Tibial nerve (tissue), 4 donors: ENCODE measurements at places on chromosomes 7 and 10. TPM values are rescaled to one million over a fixed set of nuclear protein-coding genes. Genes with fewer than 3 reads are reported as not detected.

- no peak for DNase-seq
- H3K4me3 ChIP-seq = no peak overlapping the region
- H3K27me3 ChIP-seq = no peaks in the 10 kb centered on the region
- H3K4me1 ChIP-seq = no peaks in the 10 kb centered on the region
These were observed 5.7 kb downstream of the GRID2IP start for GRCh38 chr7:6545398-6546126.

DNA sequence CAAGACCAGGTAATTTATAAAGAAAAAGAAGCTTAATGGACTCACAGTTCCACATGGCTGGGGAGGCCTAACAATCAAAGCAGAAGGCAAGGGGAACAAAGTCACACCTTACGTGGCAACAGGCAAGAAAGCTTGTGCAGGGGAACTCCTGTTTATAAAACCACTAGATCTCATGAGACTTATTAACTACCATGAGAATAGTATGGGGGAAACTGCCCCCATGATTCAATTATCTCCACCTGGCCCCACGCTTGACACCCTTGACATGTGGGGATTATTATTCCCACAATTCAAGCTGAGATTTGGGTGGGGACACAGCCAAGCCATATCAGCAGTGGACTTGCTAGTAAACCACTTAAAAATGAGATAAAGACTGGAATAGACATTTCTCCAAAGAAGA is 451.7 kb downstream of the DNAJB9 start:
- no peaks in the 10 kb centered on the region for H3K36me3 ChIP-seq
- no peaks in the 10 kb centered on the region for H3K27me3 ChIP-seq
- H3K4me3 ChIP-seq = no peak overlapping the region
- DNase-seq = no peak

GRCh38 chr10:5654218-5654755 is 12.1 kb downstream of the ASB13 start:
- H3K27me3 ChIP-seq = no peaks in the 10 kb centered on the region
- no peak overlapping the region for H3K27ac ChIP-seq
- no peak for DNase-seq
- no peak overlapping the region for H3K4me3 ChIP-seq
- peaks cover 30% of the 10 kb centered on the region for H3K4me1 ChIP-seq
- peaks cover 8% of the 10 kb centered on the region for H3K36me3 ChIP-seq

DNA sequence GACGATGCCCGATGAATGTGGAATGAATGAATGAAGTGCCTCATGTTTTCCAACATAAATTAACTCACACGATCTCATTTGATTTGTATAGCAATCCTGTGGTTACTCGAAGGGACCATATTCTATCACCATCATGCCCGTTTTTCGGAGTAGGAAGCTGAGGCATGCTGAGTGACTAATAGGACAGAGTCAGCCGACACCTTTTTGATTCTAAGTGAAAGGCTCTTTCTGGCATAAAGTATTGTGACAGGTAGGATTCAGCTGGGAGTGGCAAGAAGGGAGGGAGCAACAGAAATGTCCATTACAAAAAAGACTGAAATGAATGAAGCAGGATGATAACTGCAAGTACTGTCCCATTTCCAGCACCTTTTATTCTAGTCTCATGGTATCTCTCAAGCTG is 55.7 kb downstream of the KLRG2 start:
- H3K27ac ChIP-seq = no peak overlapping the region
- DNase-seq = no peak
- H3K4me1 ChIP-seq = no peaks in the 10 kb centered on the region
- H3K27me3 ChIP-seq = no peaks in the 10 kb centered on the region

DNA sequence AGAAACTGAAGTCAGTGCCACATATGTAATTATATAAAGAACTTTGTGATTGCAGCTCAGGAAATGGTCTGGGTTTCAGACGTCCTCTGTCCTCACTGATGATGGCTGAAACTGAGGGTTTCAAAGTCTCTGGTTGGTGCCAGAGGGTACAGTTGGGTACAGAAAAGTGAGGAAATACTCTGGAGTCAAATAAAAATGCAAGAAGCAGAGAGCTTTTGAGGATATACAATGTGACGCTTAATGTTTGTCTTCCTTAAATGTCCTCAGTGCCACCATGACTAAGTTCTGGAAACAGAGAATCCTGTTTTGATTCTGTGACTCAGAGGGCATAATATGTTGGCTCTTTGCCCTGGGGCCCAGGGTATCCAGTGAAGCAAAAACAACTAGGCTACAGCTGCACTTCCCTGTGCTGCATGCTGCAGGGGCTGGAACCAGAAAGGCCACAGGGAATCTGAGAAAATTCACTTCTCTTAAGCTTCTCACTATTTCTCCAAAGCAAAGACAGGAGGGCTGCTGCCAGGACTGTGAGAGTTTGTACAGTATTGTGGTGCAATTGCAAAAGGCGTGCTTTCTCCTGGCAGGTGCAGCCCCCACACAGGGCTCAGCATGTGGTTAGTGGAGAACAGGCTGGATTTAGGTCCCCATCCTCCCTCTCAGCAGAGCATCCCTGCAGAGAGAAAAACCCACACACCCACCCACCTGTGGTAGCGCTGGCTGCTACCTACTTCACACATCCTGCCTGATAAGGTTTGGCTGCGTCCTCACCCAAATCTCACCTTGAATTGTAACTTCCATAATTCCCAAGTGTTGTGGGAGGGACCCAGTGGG is 169.5 kb upstream of the SVIL start:
- no peak overlapping the region for H3K27ac ChIP-seq
- H3K27me3 ChIP-seq = no peaks in the 10 kb centered on the region
- no peaks in the 10 kb centered on the region for H3K36me3 ChIP-seq

DNA sequence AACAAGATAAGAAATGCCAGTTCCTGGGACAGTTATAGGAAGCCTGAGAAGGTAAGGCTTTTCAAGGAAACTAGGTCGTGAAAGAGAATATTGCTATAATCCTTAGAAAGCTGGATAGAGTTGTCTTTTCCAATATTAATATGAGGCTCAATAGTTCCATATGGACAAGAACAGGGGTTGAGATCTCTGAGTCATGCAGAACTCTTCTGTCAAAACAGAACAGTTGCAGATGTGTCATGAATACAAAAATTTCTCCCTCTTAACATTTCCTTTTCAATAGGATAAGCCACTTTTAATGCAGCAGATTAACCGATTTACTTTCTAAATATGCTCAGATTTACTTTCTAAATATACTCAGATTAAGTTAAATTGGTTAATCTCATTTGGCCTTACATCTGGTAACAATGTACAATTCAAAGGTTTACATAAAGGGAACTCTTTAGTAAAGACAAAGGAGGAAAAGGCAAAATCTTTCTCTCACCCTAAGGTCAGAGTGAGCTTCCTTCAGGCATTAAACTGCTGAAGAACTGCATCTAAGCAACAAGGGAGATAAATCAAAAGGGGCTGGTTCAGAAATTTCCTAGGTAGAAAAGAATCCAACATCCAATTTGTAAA is 104.7 kb upstream of the PCDH15 start:
- no peaks in the 10 kb centered on the region for H3K4me1 ChIP-seq
- no peaks in the 10 kb centered on the region for H3K27me3 ChIP-seq
- DNase-seq = no peak

- H3K4me3 ChIP-seq = no peak overlapping the region
- no peak for DNase-seq
- H3K27me3 ChIP-seq = no peaks in the 10 kb centered on the region
- H3K36me3 ChIP-seq = no peaks in the 10 kb centered on the region
- H3K4me1 ChIP-seq = no peaks in the 10 kb centered on the region
These were observed 19.5 kb downstream of the CHN2 start for GRCh38 chr7:29214056-29214455.

DNA sequence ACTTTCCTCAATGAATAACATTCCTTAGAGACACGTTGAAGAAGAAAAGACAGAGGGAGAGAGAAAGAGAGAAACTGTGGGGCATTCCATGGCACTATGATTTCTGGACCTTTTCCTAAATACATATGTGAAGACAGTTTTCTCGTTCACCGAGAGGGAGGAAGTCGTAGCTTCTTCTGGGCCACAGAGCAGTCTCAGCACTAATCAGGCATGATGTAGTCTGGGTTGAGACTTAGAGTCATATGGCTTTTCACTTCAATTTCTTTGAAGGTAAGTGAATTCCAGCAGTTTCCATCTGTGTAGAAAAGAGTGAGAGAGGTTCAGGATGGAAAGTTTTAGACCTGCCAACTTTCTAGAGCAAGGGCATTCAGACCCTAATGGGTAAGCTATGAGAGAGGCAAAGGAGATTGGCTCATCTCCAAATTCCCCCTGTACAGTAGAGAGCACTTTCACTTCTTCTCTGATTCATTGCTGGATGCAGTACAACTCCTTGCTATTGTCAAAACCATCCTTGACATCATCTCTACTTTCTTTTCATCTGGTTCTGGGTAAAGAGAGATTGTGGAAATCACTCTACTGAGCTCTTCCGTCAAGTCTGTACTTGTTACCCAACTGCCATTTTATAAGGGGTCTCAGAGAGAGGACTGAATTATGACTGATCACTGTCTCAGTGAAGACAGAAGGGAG is 31.5 kb upstream of the OR9A4 start:
- H3K27me3 ChIP-seq = no peaks in the 10 kb centered on the region
- no peak overlapping the region for H3K27ac ChIP-seq
- no peaks in the 10 kb centered on the region for H3K36me3 ChIP-seq
- no peak for DNase-seq

- no peak overlapping the region for H3K27ac ChIP-seq
- H3K4me3 ChIP-seq = no peak overlapping the region
- H3K36me3 ChIP-seq = no peaks in the 10 kb centered on the region
- H3K4me1 ChIP-seq = peaks cover 11% of the 10 kb centered on the region
- DNase-seq = peak; percentile 13
- no peaks in the 10 kb centered on the region for H3K27me3 ChIP-seq
These were observed 28.4 kb upstream of the CDHR3 start for GRCh38 chr7:105934572-105935185.

DNA sequence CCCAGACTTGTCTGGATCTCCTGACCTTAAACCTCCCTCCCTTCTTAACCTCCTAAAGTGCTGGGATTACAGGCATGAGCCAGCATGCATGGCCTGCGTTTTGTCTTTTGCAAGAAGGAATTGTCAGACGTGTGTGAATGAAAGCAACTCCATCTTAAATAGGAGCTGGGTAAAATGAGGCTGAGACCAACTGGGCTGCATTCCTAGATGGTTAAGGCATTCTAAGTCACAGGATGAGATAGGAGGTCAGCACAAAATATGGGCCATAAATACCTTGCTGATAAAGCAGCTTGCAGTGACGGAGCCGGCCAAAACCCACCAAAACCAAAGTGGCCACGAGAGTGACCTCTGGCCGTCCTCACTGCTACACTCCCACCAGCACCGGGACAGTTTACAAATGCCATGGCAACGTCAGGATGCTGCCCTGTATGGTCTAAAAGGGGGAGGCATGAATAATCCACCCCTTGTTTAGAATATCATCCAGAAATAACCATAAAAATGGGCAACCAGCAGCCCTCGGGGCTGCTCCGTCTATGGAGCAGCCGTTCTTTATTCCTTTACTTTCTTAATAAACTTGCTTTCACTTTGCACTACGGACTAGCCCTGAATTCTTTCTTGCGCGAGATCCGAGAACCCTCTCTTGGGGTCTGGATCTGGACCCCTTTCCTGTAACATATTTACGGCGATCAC is 41.2 kb upstream of the SDK1 start:
- H3K27ac ChIP-seq = no peak overlapping the region
- no peaks in the 10 kb centered on the region for H3K27me3 ChIP-seq
- no peaks in the 10 kb centered on the region for H3K4me1 ChIP-seq
- no peaks in the 10 kb centered on the region for H3K36me3 ChIP-seq

GRCh38 chr7:157411580-157411979 is 74.8 kb downstream of the DNAJB6 start:
- H3K27ac ChIP-seq = no peak overlapping the region
- H3K27me3 ChIP-seq = no peaks in the 10 kb centered on the region
- peaks cover 99% of the 10 kb centered on the region for H3K36me3 ChIP-seq
- no peak for DNase-seq
- H3K4me1 ChIP-seq = no peaks in the 10 kb centered on the region

- no peak overlapping the region for H3K27ac ChIP-seq
- no peaks in the 10 kb centered on the region for H3K27me3 ChIP-seq
- H3K4me1 ChIP-seq = no peaks in the 10 kb centered on the region
- H3K4me3 ChIP-seq = no peak overlapping the region
- H3K36me3 ChIP-seq = peaks cover 47% of the 10 kb centered on the region
These were observed 87.2 kb upstream of the INSYN2A start for GRCh38 chr10:127283576-127283975.

GRCh38 chr7:47480576-47481538 is 101.1 kb downstream of the TNS3 start:
- DNase-seq = no peak
- no peak overlapping the region for H3K4me3 ChIP-seq
- peaks cover 57% of the 10 kb centered on the region for H3K4me1 ChIP-seq
- no peak overlapping the region for H3K27ac ChIP-seq
- H3K27me3 ChIP-seq = no peaks in the 10 kb centered on the region

- H3K4me3 ChIP-seq = no peak overlapping the region
- no peak overlapping the region for H3K27ac ChIP-seq
- no peaks in the 10 kb centered on the region for H3K27me3 ChIP-seq
- DNase-seq = no peak
- no peaks in the 10 kb centered on the region for H3K36me3 ChIP-seq
These were observed 828.7 kb downstream of the TYW1 start for GRCh38 chr7:67825356-67825755.

The STAG3 gene
- total RNA-seq = 8.2 TPM

The CTNNA3 gene
- total RNA-seq = 26.4 TPM

The PRKCQ gene
- 0.21 TPM for total RNA-seq
